Fibroblast of mammary gland (primary cell): ENCODE measurements at places on chromosomes 3 and 15.
A peak's percentile ranks its signal among the peaks of the same experiment; 100 is the strongest.

- no peak for DNase-seq
Observed at GRCh38 chr3:193730511-193730910, 137.5 kb downstream of the OPA1 start.

DNA sequence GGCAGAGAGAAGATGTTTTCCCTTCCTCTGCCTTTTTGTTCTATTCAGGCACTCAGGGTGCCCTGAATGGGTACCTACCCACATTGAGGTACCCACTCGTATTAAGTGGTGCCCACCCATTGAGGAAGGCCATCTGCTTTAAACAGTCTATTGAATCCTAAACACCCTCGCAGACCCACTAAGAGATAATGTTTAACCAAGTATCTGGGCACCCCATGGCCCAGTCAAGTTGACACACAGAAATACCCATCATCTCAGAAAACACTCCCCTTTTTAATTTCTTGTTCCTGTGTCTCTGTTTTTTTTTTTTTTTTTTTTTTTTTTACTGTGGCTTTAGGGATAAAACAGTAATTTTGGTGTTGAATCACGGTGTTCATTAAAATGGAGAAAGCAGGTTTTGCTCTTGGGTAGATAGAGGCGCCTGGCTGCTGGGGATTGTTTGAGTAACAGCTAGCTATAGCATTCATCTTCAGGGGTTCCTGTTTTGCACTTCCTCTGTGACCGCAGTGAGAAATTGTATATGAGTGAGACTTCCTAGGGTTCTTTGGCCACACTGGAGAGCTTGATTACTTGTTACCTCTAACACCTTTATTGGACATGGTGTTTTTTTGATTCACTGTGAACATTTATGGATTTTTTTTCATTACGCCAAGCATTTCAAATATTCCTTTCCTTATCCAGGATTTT, 259.1 kb downstream of the PTPRG start:
- DNase-seq, result no peak

DNA sequence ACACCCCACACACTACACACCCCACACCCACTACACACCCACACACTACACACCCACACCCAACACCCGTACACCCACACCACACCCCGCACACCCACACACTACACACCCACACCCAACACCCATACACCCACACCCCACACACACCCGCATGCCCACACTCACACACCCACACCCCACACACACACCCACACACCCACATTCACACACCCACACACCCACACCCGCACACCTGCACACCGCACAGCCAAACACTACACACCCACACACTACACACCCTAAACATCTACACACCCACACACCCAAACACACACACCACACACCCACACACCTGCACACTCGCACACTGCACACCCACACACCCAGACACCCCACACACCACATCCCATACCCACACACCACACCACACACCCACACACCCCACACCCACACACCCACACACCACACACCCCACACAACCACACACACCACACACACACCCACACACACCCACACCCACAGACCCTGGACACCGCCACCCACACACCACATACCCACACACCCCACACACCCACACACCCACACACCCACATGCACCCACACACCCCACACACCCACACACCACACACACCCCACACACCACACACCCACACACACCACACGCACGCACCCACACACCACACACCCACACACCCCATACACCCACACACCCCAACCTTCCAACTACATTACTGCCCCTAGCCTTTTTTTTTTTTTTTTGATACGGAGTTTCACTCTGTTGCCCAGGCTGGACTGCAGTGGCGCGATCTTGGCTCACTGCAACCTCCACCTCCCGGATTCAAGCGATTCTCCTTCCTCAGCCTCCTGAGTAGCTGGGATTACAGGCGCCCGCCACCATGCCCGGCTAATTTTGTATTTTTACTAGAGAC, 16.9 kb downstream of the CEP19 start:
- DNase-seq, result no peak

- DNase-seq, result peak; percentile 35
Observed at GRCh38 chr3:188432802-188433520, 279.0 kb downstream of the LPP start.

GRCh38 chr3:191627064-191627463, 166.1 kb downstream of the PYDC2 start:
- DNase-seq, result no peak
